ENCODE measurements at places on chromosomes 16 and 17. TPM values are rescaled to one million over a fixed set of nuclear protein-coding genes. Genes with fewer than 3 reads are reported as not detected.
A peak's percentile ranks its signal among the peaks of the same experiment; 100 is the strongest.

Gene PABPN1L
- not detected for total RNA-seq

Gene SBK1
- 2.5 TPM for total RNA-seq

Gene SDK2
- total RNA-seq: 0.25 TPM

Gene TMC5
- not detected for total RNA-seq

Gene KIAA0753
- 3.0 TPM for total RNA-seq

Gene CNTNAP4
- not detected for total RNA-seq

Gene PIRT
- total RNA-seq: not detected

Gene TMIGD1
- total RNA-seq: not detected

Gene CES3
- total RNA-seq: 15.1 TPM

GRCh38 chr16:66273053-66273452 is 93.4 kb upstream of the CDH5 start:
- peaks cover 10% of the 10 kb centered on the region for H3K27me3 ChIP-seq
- H3K4me3 ChIP-seq: no peak overlapping the region
- H3K4me1 ChIP-seq: no peaks in the 10 kb centered on the region
- H3K27ac ChIP-seq: no peak overlapping the region
- no peaks in the 10 kb centered on the region for H3K36me3 ChIP-seq

GRCh38 chr16:12927591-12927990 is 26.2 kb downstream of the SHISA9 start:
- H3K4me3 ChIP-seq: no peak overlapping the region
- no peaks in the 10 kb centered on the region for H3K36me3 ChIP-seq
- H3K4me1 ChIP-seq: no peaks in the 10 kb centered on the region
- H3K27ac ChIP-seq: no peak overlapping the region
- no peak for DNase-seq
- peaks cover 1% of the 10 kb centered on the region for H3K27me3 ChIP-seq

GRCh38 chr17:43834106-43834505 is 1.2 kb upstream of the MPP3 start:
- DNase-seq: no peak
- no peak overlapping the region for H3K4me3 ChIP-seq
- peaks cover 4% of the 10 kb centered on the region for H3K4me1 ChIP-seq
- peaks cover 2% of the 10 kb centered on the region for H3K27me3 ChIP-seq
- no peak overlapping the region for H3K27ac ChIP-seq
- peaks cover 16% of the 10 kb centered on the region for H3K36me3 ChIP-seq

- H3K36me3 ChIP-seq: no peaks in the 10 kb centered on the region
- no peak overlapping the region for H3K4me3 ChIP-seq
- peak; percentile 85 for DNase-seq
- H3K27me3 ChIP-seq: no peaks in the 10 kb centered on the region
- H3K4me1 ChIP-seq: no peaks in the 10 kb centered on the region
- H3K27ac ChIP-seq: no peak overlapping the region
These were observed 23.2 kb downstream of the TMEM92 start for GRCh38 chr17:50297407-50297865.

DNA sequence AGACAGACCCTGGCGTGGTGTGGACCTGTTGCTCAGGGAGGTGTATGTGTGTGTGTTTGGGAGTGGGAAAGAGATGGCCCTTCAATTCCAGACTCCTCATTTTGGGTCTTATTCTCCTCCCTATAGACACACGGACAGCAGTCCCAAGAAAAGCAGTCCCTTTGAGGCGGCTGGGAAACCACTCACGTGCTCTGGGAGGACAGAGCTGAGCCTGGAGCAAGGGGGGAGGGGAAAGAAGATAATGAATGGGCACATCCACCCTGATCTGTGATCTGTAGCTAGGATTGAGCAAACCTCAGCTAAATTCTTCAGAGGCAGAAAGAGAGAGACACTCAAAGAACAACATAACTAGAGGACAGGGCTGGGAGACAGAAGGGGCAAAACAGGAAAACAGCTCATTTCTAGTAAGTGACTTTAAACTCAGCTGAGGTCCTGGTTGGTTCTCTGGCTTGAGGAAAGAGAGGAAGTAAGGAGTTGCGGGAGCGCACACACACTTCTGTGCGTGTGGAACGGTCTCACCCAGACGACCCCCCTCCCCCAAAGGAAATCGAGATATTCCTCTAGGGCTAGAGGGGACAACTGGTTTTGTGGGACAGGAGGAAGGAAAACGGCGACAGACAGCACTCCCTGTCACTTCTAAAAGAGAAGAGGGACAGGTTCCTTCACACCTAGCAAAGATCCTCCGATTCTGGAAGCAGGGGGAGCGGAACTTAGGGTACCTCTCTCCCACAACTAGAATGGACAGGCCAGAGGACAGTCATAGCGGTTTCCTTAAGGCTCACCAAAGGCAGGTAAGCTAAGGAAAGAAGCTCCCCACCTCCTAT is 658 bp downstream of the RAB5C start:
- H3K27ac ChIP-seq: peak overlapping the region; percentile 97
- peak overlapping the region; percentile 100 for H3K4me3 ChIP-seq
- DNase-seq: no peak
- H3K27me3 ChIP-seq: no peaks in the 10 kb centered on the region

GRCh38 chr16:59605706-59606105 is 871.6 kb upstream of the GOT2 start:
- no peak overlapping the region for H3K27ac ChIP-seq
- H3K36me3 ChIP-seq: no peaks in the 10 kb centered on the region
- H3K4me3 ChIP-seq: no peak overlapping the region
- no peaks in the 10 kb centered on the region for H3K4me1 ChIP-seq

DNA sequence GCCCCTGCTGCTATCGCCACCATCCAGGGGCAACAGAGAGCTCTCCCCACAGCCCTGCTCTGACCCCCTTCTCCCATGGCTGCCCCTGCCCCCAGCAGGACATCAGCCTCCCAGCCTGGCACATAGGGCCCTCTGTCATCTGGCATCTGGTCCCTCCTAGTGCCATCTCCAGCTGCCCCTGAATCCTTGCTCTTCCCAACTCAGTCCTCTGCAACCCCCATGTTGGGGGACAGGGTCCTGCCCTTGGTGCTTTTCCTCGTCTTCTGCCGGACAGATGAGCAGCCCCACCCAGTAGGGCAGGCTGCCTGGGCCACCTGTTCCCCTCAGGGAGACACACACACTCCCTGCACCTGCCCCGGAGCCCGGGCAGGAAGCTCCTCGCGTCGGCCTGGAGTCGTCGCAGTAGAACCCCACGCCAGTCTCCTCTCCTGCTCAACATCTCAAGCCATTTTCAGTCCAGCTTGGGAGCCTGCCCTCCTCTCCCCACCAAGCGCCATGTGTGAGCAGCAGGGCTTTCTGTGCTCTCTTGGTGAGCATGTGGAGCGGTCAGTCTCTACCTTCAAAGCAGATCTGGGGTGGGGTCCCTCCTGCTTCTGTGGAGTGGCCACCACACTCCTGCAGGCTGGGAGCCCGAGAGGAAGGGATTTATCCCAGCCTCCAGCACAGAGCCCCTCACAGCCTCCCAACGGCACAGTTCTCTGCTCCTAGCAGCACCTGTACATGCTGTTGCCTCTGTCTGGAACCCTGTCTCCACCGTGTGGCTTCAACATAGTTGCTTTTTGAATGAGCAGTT is 28.2 kb downstream of the TNFRSF13B start:
- no peaks in the 10 kb centered on the region for H3K4me1 ChIP-seq
- H3K27me3 ChIP-seq: peaks cover 2% of the 10 kb centered on the region
- H3K4me3 ChIP-seq: no peak overlapping the region
- H3K36me3 ChIP-seq: no peaks in the 10 kb centered on the region
- peak; percentile 28 for DNase-seq

DNA sequence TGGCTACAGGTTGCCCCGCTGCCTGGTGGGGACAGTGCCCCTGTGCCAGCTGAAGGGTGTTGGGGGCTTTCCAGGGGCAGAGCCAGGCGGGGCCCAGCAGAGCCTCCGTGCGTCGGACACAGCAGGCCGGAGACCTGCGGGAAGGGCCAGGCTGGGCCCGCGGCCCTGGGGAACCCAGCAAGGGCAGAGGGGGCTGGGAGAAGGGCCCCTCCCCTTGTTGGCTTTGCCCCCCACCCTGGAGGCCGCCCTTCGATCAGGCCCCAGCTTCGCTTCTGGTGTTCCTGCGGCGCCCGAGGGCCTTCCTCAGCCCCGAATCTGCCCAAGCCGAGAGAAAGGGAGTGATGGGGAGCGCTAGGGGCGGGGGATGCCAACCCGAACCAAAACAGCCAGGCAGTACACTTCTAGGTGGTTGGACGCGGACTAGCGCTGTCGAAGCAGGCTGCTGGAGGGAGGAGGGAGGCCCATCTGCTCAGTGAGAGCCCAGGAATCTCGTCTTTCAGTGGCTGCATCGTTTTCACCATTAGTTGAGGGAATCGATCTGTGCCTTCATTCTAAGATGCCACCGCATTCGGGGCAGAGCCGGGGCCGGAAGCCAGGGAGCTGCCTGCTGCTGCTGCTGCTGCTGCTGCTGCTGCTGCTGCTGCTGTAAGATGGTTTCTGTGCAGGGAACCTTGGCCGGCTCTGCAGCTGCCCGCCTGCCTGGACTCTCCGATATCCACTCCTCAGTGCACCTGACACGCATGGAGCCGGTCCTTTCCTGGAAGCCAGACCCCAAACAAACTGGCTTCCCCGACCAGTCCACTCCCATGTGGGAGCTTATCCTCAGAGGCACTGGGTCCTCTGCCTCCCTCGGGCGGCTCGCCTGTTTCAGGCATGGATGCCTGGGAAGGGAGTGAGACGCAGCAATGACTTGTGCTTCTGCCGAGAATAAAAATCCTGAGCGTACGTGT is 1.7 kb downstream of the JPH3 start:
- no peaks in the 10 kb centered on the region for H3K4me1 ChIP-seq
- no peak overlapping the region for H3K4me3 ChIP-seq
- peaks cover 91% of the 10 kb centered on the region for H3K27me3 ChIP-seq
- DNase-seq: no peak

DNA sequence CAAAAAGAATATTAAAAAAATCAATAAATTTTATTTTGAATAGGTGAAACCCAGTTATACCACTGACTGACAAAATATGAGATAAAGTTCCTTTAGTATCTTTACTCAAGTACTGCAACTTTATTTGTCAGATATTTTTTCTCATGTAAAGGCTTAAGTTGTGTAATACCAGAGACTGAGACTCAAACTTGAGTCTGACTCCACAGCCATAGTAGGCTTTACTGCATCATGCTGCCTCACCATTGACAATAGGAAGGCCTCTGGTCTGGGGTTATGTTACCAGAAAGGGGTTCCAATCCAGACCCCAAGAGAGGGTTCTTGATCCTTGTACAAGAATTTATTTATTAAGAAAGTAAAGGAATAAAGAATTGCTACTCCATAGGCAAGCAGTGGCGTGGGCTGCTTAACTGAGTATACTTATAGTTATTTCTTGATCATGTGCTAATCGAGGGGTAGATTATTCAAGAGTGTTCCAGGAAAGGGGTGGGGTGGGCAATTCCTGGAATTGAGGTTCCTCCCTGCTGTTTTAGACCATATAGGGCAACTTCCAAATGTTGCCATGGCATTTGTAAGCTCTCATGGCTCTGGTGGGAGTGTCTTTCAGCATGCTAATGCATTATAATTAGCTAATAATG is 187.4 kb upstream of the WSB1 start:
- no peak overlapping the region for H3K27ac ChIP-seq
- DNase-seq: no peak
- no peaks in the 10 kb centered on the region for H3K4me1 ChIP-seq
- no peak overlapping the region for H3K4me3 ChIP-seq
- peaks cover 2% of the 10 kb centered on the region for H3K27me3 ChIP-seq

DNA sequence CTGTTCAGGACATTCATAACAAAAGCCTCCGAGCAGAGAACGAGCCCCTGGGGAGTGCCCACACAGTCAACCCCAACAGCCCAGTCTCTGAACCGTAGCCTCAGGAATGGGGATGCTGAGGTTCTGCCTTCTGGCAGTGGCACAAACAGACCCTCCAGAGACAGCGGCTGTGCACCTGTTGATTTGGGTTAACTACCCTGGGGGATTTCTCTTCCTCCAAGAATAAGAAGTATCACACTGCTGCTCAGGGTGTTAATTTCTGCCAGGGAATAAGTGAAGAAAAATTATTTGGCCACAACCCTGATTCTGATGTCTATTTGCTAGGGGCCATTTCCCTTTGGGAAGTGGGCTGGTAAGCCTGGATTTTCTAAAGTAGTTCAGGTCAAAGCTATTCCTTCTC is 51.0 kb upstream of the PIRT start:
- H3K27me3 ChIP-seq: no peaks in the 10 kb centered on the region
- H3K4me3 ChIP-seq: no peak overlapping the region
- H3K36me3 ChIP-seq: no peaks in the 10 kb centered on the region
- no peak for DNase-seq
- no peak overlapping the region for H3K27ac ChIP-seq
- no peaks in the 10 kb centered on the region for H3K4me1 ChIP-seq

- no peak overlapping the region for H3K4me3 ChIP-seq
- H3K36me3 ChIP-seq: no peaks in the 10 kb centered on the region
- DNase-seq: no peak
- H3K27ac ChIP-seq: no peak overlapping the region
These were observed 533 bp upstream of the MEFV start for GRCh38 chr16:3256866-3257465.

DNA sequence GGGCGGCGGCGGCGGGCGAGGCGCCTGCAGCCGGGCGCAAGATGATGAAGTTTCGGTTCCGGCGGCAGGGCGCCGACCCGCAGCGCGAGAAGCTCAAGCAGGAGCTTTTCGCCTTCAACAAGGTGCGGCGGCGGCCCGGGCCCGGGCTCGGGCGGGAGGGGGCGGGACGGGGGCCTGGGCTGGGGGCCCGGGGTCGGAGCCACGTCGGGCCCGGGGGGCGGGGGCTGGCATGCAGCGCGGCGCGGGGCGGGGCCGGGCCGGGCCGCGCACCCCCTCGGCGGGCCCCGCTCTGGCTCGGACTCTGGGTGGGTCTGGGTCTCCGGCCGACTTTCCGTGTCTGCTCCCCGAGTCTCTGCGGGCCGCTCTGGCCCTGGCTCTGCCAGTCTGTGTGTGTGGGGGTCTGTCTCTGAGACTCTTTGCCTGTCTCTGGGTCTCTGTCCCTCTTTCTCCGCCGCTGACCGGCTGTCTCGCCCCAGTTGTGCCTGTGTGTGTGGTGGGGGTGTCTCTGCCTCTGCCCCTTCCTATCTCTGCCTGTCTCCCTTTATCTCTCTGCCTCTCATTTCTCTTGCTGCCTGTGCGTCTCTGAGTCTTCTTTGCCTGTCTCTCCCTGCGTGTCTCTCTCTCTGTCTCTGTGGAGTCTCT is 328 bp downstream of the LLGL1 start:
- H3K4me1 ChIP-seq: peaks cover 11% of the 10 kb centered on the region
- no peaks in the 10 kb centered on the region for H3K36me3 ChIP-seq
- no peaks in the 10 kb centered on the region for H3K27me3 ChIP-seq
- H3K27ac ChIP-seq: peak overlapping the region; percentile 46
- H3K4me3 ChIP-seq: peak overlapping the region; percentile 71

GRCh38 chr17:50133028-50133768 is 3.2 kb upstream of the SAMD14 start:
- peaks cover 39% of the 10 kb centered on the region for H3K36me3 ChIP-seq
- H3K27me3 ChIP-seq: no peaks in the 10 kb centered on the region
- peaks cover 34% of the 10 kb centered on the region for H3K4me1 ChIP-seq
- no peak overlapping the region for H3K4me3 ChIP-seq
- DNase-seq: peak; percentile 66

GRCh38 chr16:58859958-58860669 is 126.0 kb upstream of the GOT2 start:
- no peaks in the 10 kb centered on the region for H3K36me3 ChIP-seq
- no peaks in the 10 kb centered on the region for H3K27me3 ChIP-seq

Measured in psoas muscle (tissue), 8 donors.